Stimulated activated CD4-positive, alpha-beta T cell treated with anti-CD3 and anti-CD28 coated beads, Interleukin-4, amount 100 ng/mL, for 1 hour (primary cell): ENCODE measurements at places on chromosomes 1 and 21.

DNA sequence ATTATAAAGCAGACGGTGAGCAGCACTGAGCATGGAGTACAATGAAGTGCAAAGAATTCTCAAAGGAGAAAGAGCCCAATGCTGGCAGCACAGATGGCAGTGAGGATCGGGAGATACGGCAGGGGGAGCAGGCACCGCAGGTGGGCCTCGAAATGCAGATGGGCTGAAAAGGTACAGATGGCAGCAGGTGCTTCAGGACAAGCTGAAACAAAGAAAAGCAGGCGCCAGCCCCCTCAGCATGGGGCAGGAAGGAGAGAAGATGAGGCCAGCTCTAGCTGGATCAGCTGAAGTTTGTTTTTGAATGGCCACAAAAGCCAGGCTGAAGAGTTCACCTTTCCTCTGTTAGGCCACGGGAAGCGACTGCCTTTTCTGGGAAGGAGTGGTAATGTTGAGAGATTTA is 7.7 kb downstream of the CFAP298 start:
- DNase-seq, result no peak

GRCh38 chr1:55947446-55947845 is 631.9 kb downstream of the PLPP3 start:
- no peak for DNase-seq

GRCh38 chr1:196650403-196650802 is 1.4 kb upstream of the CFH start:
- DNase-seq, result no peak

DNA sequence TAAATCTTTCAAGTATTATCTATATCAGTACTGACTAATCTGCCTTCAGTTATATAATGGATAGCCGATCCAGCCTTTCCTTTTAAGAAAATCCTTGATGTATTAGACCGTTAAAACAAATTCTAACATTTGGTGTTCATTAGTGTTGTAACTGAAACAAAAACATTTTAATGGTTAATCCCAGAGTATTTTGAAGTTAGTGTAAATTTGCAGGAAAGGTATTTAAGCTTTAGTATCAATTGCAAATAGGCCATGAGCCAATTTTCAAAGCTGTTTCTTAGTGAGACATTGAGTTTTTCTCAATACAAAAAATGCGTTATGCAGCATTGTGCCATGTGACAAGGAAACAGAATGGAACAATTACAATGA is 29.6 kb downstream of the DISP1 start:
- DNase-seq, result no peak

DNA sequence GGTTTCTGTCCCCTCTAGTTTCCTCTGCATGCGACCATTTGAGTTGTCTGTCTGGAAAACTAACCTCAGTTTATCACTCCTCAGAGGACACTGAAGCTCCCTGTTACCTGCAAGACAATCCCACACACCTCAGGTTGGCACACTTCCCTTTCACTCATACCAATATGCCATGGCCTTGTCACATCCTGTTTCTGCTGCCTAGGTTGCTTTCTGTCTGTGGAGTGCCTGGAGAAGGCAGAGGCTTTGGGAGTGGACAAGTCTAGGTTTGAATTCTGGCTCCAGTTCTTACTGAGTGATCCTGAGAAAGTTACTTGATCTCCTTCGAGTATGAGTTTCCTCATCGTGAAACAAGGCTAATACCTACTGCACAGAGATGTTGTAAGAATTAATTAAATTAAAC is 171.5 kb upstream of the CACYBP start:
- DNase-seq, result no peak

- DNase-seq, result no peak
Measured at GRCh38 chr1:31004231-31004621, 61.3 kb downstream of the PUM1 start.

GRCh38 chr1:17587693-17588047 is 48.2 kb downstream of the ARHGEF10L start:
- DNase-seq, result no peak

- DNase-seq, result no peak
Measured at GRCh38 chr1:213874789-213875188, 113.0 kb upstream of the PROX1 start.

GRCh38 chr1:6282577-6283270 is 21.8 kb upstream of the GPR153 start:
- no peak for DNase-seq

DNA sequence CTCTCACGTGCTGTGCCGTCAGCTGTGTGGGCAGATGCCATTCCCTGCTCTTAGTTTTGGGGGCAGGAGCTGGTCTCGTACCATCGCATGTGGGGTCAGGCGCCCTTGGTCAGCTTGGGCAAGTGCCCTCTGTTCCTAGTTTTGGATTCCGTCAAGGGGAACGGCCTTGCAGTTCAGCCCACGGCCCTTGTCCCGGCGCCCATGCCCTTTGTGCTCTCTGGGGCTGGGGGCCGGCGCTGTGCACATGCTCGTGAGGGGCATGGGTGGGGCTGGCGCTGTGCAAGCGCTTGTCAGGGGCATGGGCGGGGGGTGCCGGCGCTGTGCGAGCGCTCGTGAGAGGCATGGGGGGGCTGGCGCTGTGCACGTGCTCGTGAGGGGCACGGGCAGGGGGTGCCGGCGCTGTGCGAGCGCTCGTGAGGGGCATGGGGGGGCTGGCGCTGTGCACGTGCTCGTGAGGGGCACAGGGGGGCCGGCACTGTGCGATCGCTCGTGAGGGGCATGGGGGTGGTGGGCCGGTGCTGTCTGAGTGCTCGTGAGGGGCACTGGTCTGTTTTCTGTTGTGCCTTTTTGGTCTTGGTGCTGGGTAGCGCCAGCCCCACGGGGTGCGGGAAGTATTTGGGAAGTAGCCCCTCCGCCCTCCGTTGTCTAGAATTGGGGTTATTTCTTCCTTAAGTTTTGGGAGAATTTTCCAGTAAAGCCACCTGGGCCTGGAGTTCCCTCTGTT is 29.5 kb upstream of the DIP2A start:
- DNase-seq, result no peak

GRCh38 chr1:70411360-70411844 is 334 bp downstream of the CTH start:
- no peak for DNase-seq

GRCh38 chr1:59768792-59769735 is 45.7 kb upstream of the HOOK1 start:
- DNase-seq, result no peak

DNA sequence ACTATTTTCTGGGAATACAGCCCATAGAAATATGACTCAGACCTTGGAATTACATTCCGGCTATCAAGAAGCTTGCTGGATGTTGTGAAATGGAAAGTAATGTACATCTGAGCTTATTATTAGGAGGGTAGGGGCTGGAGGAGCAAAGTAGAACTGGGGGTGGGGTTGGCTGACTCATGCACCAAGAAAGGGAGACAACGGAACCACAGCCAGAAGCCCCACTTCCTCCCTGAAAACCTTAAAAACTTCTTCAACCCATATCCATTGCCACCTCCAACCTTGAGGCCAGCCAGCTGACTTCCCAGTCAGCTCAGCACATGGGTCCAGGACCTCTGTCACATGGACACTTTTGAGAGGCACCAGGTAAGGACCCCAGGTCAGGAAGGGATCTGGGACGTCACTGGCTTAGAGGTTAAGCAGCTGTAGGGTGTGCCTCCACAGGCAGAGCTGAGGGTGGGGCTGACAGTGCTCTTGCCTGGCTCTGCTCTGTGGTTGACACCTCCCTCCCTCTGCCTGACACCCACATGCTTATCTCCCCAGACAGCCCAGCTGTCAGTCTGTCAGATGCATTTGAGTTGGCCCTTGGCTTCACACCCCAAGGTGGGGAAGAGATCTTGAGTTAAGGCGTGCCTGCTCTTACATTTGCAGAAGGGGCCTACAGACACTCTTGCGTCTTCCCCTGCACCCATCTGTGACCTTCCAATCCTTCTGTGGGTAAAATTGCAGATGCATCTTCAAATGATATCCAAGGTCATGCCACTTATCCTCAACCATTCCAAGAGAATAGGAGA is 5.7 kb upstream of the ZNF683 start:
- peak; percentile 56 for DNase-seq

- no peak for DNase-seq
Measured at GRCh38 chr1:184350573-184350972, 36.3 kb upstream of the C1orf21 start.

DNA sequence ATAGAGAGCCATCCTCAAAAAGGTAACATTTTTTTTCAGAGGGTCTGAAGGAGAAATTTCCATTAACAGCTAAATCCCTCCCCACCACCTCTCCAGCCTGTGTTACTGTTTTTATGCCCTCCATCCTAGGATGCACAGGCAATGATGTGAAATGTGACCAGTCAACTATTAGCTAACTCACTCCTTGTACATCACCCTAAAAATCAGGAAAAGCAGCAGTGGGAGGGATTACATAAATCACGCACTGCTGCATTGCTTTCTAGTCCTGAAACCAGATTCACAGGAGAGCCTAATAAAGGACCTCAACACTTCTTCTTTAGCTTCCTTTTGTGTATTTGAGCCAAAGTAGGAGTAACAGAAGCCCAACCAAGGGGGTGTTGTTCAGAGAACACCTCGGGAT is 66.3 kb downstream of the LMO4 start:
- DNase-seq, result no peak

GRCh38 chr1:32808580-32808979 is 8.6 kb downstream of the YARS1 start:
- DNase-seq, result no peak

DNA sequence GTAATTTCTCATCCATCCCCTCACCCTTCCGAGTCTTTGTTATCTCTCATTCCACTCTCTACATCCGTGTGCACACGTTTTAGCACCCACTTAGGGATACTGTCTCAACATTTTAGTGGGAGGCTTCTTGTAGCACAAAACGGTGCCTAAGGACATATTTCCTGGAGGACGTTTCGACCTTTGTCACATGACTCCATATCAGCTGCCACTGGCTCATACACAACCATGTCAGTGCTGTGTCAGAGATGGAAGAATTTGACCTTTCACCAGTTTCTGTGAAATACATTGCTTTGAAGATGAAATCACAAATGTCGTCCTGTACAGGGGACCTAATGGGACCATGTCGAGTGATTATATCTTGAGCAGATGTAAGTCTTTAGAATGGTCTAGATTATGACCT is 15.6 kb downstream of the B3GALT5 start:
- DNase-seq, result no peak

- no peak for DNase-seq
Measured at GRCh38 chr1:151401125-151401788, 1.9 kb downstream of the PSMB4 start.

- no peak for DNase-seq
Measured at GRCh38 chr1:84505493-84506001, 639 bp upstream of the SPATA1 start.

DNA sequence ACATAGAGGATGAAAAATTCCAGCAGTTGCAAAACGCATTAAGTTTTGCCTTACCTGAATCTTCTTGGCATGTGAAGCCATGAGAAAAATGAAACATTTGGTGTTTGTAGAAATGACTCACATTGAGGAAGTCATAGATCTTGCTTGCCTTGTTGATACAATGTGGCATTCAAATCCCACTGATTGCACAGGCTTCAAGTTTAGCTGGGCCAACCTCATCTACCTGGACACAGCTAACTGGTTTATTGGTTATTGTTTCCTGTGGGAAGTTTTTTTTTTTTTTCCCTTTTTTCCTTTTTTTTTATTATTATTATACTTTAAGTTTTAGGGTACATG is 168.9 kb upstream of the C21orf91 start:
- DNase-seq, result no peak

DNA sequence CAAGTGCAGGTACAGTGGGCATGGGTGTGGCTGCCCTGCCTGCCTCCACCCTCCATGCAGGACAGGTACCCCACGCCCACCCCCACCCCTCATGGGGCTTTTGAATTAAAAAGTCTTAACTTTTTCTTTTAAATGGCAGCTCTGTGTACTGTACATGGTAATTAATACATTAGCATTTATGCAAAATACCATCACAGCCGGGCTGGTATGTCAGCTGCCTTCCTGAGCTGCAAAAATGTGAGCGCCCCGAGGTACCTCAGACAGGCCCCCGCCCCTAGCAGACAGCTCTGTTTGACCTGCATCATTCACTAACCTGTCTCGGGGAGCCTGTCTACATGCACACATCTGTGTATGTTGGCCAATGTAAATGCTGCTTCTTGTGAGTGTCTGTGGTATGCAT is 42.2 kb upstream of the POU3F1 start:
- DNase-seq, result no peak

DNA sequence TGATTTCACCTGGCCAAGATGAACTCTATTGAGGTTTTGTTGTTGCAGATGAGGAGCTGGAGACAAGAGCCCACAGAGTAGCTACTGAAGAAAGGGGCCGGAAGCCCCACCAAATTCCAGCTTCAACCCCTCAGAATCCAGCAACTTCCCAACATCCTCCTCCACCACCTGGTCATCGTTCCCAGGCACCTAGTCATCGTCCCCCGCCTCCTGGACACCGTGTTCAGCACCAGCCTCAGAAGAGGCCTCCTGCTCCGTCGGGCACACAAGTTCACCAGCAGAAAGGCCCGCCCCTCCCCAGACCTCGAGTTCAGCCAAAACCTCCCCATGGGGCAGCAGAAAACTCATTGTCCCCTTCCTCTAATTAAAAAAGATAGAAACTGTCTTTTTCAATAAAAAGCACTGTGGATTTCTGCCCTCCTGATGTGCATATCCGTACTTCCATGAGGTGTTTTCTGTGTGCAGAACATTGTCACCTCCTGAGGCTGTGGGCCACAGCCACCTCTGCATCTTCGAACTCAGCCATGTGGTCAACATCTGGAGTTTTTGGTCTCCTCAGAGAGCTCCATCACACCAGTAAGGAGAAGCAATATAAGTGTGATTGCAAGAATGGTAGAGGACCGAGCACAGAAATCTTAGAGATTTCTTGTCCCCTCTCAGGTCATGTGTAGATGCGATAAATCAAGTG is 14.3 kb downstream of the CD2 start:
- no peak for DNase-seq

- DNase-seq, result no peak
Measured at GRCh38 chr1:19009882-19010321, 53.4 kb upstream of the IFFO2 start.
